ENCODE measurements at places on chromosomes 1 and 21.

GRCh38 chr1:26353976-26354820 lies at the start of gene CRYBG2:
CRYBG2 (minus strand) TSS chr1:26354130; CDS start chr1:26346657, 7,473 bp downstream.
- no peak for DNase-seq

- no peak for DNase-seq
Observed at GRCh38 chr1:93703643-93704042, 22.0 kb upstream of the BCAR3 start.

DNA sequence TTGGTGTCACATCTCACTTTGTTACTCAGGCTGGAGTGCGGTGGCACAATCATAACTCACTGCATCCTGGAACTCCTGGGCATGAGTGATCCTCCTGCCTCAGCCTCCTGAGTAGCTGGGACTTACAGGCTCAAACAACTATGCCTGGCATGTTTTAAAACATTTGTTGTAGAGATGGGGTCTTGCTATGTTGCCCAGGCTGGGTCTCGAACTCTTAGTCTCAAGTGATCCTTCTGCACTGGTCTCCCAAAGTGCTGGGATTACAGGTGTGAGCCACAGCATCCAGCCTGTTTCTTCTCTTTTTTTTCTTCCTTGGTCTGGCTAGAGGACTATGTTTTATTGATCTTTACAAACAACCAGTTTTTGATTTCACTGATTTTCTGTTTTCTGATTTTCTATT lies 64.6 kb downstream of the LHX4 start:
- DNase-seq = no peak

DNA sequence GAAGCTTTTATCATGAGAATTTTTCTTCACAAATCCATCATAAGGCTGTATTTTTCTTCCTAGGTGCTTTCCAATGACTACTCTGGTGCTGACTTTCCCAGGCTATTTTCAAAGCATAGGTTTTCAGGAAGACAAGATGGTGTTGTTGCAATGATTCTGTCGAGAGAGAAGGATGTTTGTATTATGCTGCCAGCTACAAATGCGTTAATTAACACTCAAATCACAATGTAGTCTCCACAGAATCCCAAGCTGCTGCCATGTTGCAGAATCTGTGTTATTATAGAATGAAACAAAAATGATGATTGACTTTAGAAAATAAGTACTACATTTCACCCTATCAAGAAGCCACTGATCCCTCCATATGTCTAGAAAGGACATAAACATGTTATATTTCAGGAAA lies 179.5 kb upstream of the MAP1LC3C start:
- DNase-seq = no peak
